ENCODE measurements at places on chromosomes 1 and 21. TPM values are rescaled to one million over a fixed set of nuclear protein-coding genes. Genes with fewer than 3 reads are reported as not detected.

DNA sequence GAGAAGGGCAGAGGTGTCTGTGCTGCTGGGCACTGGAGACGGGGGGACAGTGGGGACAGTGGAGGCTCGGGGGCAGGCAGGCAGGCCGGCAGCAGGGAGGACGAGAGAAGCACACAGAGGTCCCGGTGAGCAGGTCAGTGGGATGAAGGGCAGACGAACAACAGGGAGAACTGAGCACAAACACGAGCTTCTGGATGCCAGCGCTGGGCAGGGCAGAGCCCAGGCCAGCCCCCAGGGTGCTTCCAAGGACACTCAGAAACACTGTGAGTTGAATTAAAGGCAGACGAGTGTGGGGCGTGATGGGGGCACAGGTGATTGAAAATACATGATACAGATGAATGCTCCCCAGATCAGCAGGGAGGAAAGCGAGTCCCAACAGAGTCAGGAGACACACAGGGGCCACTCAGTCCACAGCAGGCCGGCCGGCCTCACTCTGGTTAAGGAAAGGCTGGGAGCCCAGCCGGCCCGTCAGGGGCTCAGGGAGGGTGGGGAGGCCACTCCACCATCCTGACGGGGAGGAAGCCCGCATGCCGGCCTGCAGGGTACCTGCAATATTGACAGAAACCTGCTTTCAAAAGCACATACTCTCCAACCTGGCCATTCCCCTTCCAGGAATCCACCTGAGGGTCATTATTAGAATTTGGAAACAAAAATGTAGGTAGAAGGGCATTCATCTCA is 14.1 kb downstream of the SLC19A1 start:
- no peaks in the 10 kb centered on the region for H3K36me3 ChIP-seq
- no peak overlapping the region for H3K27ac ChIP-seq
- no peaks in the 10 kb centered on the region for H3K27me3 ChIP-seq
- no peak overlapping the region for H3K4me3 ChIP-seq

The CR1L gene
- not detected for total RNA-seq

DNA sequence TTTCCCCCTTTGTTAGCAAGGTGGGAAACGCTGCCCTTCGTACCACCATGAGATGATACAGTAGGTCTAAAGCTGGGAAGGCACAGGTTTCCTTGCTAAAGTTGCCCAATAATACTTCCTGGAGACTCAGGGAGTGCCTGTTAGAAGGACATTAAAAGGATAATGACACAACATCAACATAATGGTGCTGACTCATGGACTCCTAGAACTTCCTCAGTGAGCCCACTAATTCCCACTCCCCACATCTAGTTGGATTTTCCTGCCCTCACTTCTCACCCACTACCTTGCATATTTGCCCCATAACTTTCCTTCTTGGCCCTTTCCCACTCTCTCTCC is 17.5 kb downstream of the CFAP45 start:
- H3K4me1 ChIP-seq: no peaks in the 10 kb centered on the region
- no peaks in the 10 kb centered on the region for H3K27me3 ChIP-seq
- H3K36me3 ChIP-seq: no peaks in the 10 kb centered on the region
- DNase-seq: no peak
- no peak overlapping the region for H3K27ac ChIP-seq

GRCh38 chr1:197268012-197268411 is at the start of gene CRB1:
TSS of gene CRB1 (plus strand) at chr1:197268252. CDS start at chr1:197268413, 161 bp downstream.
- no peak within 1 kb of the TSS for H3K27ac ChIP-seq
- DNase-seq: no peak
- no peaks in the 10 kb centered on the region for H3K4me1 ChIP-seq
- no peaks in the 10 kb centered on the region for H3K27me3 ChIP-seq

- no peaks in the 10 kb centered on the region for H3K36me3 ChIP-seq
- DNase-seq: no peak
- H3K27me3 ChIP-seq: no peaks in the 10 kb centered on the region
- H3K4me1 ChIP-seq: peaks cover 27% of the 10 kb centered on the region
- H3K4me3 ChIP-seq: no peak overlapping the region
- no peak overlapping the region for H3K27ac ChIP-seq
These were observed 149.7 kb downstream of the DHRS3 start for GRCh38 chr1:12468323-12468722.

GRCh38 chr1:56709269-56709880 is 64.3 kb downstream of the PRKAA2 start:
- no peaks in the 10 kb centered on the region for H3K27me3 ChIP-seq
- no peaks in the 10 kb centered on the region for H3K4me1 ChIP-seq
- DNase-seq: no peak
- H3K27ac ChIP-seq: no peak overlapping the region
- H3K36me3 ChIP-seq: no peaks in the 10 kb centered on the region
- H3K4me3 ChIP-seq: no peak overlapping the region

Data from thoracic aorta (tissue), 2 donors.